Stimulated activated CD4-positive, alpha-beta T cell treated with anti-CD3 and anti-CD28 coated beads, Interleukin-15, amount 100 ng/mL, for 1 hour (primary cell): ENCODE measurements at places on chromosomes 11 and 22.

DNA sequence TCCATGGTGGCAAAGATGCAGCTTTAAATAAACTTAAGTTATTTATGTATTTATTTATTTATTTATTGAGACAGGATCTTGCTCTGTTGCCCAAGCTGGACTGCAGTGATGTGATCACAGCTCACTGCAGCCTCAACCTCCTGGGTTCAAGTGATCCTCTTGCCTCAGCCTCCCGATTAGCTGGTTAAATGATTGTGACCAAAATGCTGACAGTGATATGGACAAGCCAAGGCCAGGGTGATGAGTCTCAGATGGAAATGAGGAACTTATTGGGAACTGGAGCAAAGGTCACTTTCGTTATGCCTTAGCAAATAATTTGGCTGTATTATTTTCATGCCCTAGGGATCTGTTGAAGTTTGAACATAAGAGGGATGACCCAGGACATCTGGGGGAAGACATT, 9.3 kb upstream of the LRP5 start:
- DNase-seq, result no peak

DNA sequence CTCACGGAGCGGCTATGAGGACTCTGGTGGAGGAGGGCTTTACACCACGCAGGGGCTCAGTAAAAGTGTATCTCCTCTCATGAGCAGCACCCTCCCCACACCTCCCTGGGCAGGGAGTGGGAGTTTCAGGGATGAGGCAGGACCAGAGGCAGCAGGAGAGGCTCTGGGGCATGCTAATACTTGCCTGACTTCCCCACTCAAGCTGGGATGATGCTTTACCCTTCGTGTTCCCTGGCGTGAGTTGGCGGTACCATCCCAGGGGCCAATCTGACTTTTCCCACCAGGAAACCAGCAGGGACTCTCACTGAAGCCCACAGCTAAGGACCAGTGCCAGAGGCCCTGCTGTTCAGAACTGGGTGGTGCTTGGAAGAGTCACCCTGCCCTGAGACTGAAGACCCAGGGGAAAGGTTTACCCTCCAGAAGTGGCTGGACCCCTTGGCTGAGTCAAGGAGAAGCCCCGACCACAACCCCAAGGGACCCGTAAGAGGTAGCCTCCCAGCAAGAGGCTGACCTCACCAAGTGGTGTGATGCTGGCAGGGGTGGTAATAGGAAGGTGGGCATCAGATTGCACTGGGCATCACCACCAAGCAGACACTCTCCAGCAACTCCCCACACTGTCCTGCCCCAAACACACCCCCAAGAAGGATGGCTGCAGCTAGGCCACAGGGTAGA, 65.6 kb downstream of the THAP12 start:
- DNase-seq, result no peak

DNA sequence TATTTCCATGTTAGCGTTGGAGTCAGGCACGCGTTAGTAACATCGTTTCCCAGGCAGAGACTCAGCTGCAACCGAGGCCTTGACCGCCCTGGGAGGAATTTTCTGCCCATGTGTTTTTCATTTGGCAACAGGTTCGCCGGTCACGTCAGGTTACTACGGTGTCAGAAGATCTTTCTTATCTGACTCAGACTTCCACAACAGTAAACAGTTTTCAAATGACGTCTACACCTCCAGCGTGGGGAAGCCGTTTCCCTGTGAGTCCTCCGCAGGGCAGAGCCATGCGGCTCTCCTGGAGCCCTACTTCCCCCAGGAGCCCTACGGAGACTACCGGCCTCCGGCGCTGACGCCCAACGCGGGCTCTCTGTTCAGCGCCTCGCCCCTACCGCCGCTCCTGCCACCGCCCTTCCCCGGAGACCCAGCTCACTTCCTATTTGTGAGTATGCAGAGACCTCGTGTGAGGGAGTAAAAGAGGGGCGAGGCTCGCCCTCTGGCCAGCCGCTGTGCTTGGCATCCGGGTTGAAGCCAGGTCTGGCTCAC, 14.3 kb upstream of the POU2AF3 start:
- DNase-seq, result no peak

DNA sequence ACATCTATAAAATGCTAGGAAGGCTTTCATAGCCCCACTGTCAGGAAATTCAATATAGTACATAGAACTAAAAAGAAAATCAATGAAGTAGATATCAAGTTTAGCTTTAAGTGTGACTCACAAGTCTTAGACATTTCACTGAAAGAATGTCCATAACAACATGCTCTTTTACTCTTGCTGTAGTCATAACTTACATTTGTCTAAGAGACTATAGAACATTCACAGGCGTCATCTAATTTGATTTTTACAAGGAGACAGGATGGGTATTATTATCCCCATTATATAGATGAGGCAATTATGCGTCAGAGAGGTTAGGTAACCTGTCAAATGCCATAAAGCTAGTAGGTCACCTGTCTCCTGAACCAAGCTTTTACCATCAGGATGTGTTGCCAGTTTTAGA, 36.9 kb downstream of the BDNF start:
- no peak for DNase-seq

DNA sequence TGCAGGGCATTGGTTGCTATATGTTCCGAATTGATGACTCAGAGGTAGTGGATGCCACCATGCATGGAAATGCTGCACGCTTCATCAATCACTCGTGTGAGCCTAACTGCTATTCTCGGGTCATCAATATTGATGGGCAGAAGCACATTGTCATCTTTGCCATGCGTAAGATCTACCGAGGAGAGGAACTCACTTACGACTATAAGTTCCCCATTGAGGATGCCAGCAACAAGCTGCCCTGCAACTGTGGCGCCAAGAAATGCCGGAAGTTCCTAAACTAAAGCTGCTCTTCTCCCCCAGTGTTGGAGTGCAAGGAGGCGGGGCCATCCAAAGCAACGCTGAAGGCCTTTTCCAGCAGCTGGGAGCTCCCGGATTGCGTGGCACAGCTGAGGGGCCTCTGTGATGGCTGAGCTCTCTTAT, 5.4 kb upstream of the TTC36 start:
- no peak for DNase-seq

DNA sequence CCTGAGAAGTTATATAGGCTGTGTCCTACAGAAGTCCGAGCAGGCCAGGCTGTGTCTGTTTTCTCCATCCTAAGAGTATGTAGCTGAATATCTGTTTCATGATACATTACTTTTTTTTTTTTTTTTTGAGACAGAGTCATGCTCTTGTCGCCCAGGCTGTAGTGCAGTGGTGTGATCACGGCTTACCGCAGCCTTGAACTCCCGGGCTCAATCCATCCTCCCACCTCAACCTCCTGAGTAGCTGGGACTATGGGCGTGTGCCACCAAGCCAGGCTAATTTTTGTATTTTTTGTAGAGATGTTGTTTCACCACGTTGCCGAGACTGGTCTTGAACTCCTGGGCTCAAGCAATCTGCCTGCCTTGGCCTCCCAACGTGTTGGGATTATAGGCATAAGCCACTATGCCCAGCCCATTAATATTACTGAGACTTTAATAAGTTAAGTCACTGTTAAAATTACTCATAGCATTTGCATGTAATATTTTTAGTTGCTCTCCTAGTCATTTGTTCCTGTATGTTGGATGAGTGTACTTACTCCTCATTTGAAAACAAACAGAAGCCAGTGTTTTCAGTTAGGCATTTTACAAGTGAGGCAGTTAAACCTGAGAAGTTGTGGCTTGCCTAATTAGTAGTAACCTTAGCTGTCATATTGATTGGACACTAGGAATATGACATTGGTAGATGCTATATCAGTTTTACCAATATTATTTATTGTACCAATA, 26.1 kb downstream of the DRG1 start:
- DNase-seq, result no peak

DNA sequence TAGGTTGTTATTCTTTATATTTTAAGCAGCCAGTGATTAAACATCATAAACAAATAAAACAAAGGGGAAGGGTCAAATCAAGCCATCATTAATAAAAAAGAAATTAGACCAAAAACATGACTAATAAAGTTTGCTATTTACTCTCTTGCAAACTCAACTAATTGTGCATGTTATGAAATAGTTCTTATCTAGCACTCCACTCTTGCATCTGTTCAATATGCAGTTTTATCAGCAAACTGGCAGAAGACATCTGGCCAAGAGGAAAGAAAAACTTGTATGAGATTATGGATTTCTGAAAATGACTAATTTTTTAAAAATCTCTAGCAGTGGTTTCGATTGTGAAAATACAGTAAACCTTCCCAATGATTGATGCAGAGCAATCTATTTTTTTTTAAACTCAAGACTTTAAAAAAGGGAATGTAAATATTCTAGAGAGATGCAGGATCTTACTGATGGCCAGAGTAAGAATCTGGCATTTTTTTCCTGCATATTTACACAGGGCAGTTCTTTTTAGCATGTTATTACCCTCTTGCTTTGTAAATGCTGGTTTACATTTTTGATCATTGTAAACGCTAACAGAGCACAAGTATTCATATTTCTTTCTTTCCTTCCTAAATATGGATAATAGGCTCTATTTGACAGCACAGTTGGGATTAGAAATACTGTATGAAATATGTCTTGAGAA, 83.3 kb downstream of the GRIA4 start:
- no peak for DNase-seq

DNA sequence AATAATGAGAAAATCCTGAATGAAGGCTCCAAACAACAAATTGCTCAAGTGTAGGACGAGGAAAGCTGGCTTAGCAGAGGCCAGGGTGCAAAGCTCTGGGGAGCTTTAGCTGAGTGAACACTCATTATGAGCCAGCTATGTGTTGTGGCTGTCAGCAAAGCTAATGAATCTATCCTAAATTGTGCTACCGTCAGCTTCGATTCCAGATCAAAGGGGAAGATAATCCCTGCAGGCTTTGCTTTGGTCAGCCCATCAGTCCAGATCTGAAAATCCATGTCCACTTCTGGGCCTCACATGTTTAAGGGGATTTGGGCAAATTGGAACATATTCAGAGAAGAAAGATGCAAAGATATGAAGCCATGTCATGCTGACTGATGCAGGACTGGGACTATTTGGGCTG, 180.9 kb upstream of the ZBED5 start:
- DNase-seq, result no peak

- DNase-seq, result no peak
Observed at GRCh38 chr11:19389787-19390303, 149.1 kb upstream of the E2F8 start.
